Caudate nucleus (tissue), 63 donors: ENCODE measurements at places on chromosomes 1 and 21.

- peak; percentile 31 for DNase-seq
Measured at GRCh38 chr1:235093013-235093695, 35.5 kb downstream of the TOMM20 start.

DNA sequence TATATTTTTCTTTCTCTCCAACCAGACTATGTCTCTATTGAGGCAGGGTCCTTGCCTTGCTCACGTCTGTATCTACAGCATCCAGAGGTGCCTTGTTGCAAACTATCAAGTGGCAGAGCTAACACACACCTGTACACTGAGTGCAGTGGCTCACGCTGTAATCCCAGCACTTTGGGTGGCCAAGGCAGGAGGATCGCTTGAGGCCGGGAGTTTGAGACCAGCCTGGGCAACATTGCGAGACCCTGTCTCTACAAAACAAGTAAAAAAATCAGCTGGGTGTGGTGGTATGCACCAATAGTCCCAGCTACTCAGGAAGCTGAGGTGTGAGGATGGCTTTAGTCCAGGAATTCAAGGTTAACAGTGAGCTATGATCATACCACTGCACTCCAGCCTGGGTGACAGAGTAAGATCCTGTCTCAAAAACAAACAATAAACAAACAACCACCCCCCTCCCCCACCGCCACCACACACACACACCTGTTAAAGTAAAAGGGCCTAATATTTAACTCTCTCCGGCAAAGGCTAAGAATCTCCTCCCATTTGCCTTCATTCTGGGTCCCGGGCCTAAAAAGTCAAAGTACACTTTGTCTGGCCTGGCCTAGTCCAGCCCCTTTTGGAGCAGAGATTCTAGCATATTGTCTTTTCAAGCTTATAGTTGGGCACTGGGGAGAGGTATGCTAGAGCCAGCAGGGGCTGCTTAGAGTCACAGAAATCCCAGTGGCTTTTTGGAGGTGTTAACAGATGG is 9.5 kb upstream of the SLFNL1 start:
- DNase-seq = no peak

DNA sequence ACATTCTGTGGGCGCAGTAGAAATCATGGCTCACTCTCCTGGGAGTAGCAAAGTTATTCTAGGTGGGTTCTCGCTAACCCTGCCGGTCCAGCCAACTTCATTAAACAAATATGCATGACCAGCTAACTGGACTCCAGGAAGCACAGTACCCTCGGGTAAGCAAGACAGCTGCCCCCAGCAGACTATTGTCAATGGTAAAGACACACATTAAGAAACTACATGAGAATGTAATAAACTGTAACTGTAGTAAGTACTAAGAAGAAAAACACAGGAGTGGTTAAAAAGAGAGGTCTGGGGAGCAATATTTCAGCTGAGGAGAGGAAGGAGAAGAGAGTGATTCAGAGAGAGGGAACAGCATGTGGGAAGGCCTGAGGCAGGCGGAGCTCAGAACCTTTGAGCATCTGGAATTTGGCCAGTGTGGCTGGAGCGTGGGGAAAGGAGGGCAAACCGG is 7.4 kb downstream of the SLC2A5 start:
- no peak for DNase-seq

DNA sequence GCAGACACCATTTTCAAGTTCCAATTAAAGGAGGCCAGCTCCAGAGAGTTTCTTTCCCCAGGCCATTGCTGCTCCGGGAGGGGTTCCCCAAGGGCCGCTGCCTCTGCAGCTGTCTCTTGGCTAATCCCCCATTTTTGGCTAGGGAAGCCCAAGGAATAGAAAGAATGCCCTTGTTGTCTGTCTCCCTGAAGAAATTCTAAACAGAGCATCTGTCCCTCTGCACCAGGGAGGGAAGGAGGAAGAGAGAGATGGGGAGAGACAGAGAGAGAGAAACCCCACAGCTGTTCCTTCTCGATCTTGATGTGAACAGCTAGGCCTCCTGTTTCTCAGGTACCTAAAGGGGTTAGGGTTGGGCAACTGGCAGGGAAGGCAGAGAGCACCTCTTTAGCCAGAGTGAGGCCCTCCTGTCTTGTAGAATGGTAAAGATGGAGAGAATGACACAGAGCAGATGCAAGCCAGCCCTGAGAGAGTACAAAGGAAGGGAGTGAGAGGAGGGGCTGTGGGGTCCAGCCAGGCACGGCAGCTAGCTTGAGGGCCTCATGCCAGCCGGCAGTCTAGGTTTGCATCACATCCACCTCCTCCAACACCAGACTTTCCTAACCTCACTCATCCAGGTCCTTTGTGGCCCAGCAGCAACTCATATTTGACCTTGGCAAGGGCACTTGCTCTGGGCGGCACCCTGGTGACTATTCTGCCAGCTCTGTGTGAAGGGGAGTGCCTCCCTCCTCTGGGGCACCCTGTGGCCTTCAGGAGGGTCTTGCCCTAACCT is 13.1 kb downstream of the OPTC start:
- DNase-seq = no peak

DNA sequence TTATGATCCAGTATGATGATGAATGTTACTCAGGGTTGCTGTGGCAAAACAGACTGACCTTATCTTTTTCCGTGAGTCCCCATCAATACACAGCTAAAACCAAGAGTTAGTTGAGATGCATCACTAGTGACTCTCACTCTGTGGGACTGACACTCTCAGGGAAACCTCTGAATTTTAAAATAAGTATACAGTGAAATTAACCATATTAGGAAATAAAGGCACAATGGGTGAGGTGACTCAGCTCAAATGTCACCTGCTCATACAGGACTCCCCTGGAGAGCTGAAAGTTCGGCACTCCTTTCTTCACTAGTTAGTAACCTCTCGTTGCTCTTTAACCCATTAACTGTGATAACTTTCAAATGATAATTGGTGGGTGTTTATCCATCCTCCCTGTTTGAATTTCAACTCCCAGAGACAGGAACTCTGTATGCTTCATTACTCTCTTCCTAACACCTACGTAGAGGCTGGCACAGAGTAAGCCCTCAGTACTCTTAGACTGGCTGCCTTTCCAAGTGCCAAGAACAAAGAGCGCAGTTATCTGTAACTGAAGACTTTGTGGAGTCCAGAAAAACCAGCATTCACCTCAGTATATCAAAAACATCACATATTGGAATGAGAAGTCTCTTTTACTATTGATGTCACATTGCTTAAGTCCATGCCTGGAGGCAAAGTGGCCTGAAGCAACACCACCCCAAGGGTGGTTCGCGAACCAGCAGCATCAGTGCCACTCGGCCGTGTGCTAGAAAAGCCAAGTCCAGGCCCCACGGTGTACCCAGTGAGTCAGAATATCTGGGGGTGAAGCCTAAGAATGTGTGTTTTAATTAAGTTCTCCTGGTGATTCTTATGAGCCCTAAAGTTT is 91.1 kb downstream of the NIBAN1 start:
- DNase-seq = no peak

DNA sequence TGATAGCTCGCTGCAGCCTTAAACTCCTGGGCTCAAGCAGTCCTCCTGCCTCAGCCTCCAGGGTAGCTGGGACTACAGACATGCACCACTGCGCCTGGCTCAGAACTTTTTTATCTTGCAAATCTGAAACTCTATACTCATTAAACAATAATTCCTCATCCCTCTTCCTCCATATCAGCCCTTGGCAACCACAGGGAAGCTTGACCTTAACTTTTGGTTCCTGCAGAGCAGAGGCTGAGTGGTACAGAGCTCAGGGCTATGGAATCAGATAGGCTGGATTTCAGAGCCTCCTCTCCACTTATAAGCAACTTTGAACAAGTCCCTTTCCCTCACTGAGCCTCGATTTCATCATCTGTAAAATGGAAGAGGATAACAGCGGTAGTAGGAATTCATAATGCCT is 47.4 kb downstream of the ECE1 start:
- no peak for DNase-seq

GRCh38 chr1:92820024-92820423 is 11.8 kb upstream of the RPL5 start:
- DNase-seq = no peak

DNA sequence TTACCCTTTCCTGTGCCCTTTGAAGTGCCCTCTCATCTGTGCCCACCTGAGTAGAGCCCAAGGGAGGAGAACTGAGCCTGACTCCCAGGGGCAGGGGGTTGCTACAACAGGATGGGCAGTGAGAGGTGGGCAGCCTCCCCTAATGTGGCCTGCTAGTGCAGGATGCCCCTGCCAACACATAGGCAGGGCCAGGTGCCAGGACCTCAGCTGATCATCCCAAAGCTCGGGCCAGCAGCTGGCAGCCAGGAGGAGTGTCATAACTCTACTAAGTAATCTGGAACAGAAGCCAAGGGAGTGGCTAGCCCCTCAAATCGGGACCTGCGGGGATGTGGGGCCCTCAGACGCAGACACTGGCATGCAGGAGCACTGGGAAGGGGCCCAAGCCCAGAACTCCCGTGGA is 208.8 kb upstream of the RAB4A start:
- DNase-seq = no peak

DNA sequence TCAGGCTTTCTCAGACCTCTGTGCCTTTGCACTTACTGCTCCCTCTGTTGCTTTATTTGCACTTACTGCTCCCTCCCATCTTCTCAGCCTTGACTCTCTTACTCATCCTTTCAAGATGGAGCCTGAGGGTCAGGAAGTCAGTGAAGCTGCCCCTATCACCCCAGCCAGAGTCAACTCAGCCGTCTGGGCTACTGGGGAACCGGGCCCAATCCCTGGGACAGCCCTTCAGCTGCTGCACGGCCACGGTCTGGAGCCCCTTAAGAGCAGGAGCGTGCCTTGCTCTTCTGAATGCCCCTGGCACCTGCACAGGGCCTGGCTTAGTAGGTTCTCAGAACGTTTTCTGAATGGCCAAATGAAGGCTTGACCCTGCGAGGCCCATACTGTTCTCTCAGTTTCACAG is 244.4 kb downstream of the FOXD2 start:
- no peak for DNase-seq

DNA sequence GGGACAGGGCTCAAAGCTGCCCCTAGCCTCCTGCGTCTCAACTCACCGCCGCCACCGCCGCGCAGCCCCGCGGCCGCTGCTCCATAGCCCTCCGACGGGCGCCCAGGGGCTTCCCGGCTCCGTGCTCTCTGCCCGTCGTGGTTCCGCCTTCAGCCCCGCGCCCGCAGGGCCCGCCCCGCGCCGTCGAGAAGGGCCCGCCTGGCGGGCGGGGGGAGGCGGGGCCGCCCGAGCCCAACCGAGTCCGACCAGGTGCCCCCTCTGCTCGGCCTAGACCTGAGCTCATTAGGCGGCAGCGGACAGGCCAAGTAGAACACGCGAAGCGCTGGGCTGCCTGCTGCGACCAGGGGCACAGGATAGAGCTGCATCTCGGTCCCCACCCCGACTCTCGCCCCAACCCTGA is at the start of gene TNFRSF25:
TNFRSF25 (minus strand) TSS at position 151 of the 400 bp plus-strand sequence; CDS start at position 85, 66 bp downstream.
- DNase-seq = no peak

GRCh38 chr1:188386161-188386560 is 1557.4 kb downstream of the PLA2G4A start:
- DNase-seq = no peak

DNA sequence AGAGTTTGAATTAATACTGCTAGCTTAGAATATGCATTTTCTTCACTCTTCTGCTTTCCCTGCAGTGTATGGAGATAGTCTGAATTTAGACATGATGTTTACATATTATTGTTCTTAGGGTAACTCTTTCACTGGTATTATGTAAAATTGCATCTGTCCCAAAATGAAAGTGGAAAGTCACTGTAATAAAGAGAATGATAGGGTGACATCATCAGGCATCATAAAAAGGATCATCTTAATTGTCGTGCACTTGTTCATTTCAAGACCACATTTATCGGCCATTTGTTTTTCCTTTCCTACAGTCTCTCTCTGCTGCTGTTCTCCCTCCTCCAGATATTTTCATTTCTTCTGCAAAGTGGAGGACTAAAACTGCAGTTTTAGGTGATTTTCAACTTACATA is 61.9 kb upstream of the ZNF281 start:
- DNase-seq = no peak

DNA sequence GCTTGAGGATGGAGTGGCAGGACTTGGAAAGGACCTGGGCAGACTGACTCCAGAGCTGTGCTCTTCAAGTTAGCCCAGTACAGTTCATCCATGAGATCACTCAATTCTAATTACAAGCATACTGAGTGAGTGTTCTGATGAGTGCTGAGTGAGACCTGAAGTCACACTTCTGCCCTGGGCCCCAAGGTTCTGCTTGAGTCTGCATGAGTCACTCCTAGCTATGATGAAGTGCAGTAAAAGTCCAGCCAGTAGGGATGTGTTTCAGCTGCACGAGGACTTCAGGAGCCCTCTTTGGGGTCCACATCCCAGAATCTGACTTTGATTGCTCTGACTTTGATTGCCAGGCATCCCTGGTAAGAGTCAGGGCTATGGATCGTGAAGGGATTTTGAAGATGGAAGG is 35.8 kb downstream of the PLEKHA6 start:
- no peak for DNase-seq

DNA sequence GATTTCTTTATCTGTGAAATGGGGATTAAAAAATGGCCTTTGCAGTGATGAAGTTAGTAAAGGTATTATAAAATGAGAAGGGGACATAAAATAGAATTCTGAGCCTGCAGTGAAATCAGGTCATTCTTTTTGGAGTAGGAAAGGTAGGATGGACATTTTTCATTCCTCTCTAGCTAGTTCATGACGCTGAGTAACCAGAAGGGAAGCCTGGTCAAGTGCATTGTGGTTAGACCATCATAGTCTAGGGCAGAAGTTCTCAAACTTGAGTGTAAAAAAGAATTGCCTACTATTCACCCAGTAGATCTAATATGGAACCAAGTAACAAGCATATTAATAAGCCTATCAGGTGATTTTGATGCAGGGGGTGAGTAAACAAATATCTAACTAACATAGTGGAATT is 50.8 kb downstream of the TGFB2 start:
- DNase-seq = no peak

- DNase-seq = no peak
Measured at GRCh38 chr1:35431173-35431599, 126.0 kb downstream of the KIAA0319L start.

DNA sequence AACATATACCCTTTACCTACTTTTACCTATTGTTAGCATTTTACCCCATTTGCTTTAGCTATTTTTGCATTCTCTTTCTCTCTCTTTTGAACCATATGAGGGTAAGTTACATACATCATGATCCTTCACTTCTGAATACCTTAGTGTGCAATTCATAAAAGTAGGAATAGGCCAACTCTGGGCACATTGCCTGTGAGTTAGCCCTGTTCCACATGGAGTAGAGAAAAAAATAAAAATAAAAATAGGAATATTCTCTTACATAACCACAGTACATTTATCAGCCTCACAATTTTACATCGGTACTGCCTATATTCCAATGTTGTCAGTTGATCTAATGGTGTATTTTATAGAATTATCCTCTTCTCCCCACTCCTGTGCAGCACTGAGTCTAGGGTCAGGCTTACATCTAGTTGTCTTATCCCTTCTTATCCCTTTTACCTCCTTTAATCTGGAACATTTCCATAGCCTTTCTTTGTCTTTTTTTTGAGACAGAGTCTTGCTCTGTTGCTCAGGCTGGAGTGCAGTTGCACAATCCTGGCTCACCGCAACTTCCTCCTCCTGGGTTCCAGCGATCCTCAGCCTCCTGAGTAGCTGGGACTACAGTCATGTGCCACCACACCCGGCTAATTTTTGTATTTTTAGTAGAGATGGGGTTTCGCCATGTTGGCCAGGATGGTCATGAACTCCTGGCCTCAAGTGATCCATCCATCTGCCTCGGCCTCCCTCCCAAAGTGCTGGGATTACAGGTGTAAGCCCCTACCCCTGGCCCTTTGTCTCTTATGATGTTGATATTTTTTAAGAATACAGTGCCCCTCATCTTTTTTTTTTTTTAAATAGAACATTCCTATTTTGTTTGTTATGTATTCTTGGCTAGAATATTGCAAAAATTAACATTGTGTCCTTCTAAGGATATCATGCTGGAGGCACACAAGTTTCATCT is 11.1 kb upstream of the SLC30A1 start:
- DNase-seq = no peak
